ENCODE measurements at places on chromosomes 1 and 21. TPM values are rescaled to one million over a fixed set of nuclear protein-coding genes. Genes with fewer than 3 reads are reported as not detected.

Gene IFNAR2
- polyA plus RNA-seq, result 22.0 TPM

Gene CFAP45
- 2.8 TPM for polyA plus RNA-seq

Gene PTPRF
- polyA plus RNA-seq, result 3.5 TPM

Gene NEK2
- 4.0 TPM for polyA plus RNA-seq

Gene UBE2U
- polyA plus RNA-seq, result not detected

Gene PADI1
- polyA plus RNA-seq, result 0.03 TPM

Gene DEPDC1
- polyA plus RNA-seq, result 1.4 TPM

Gene HMGCS2
- 0.11 TPM for polyA plus RNA-seq

Gene NBPF10
- 1.6 TPM for polyA plus RNA-seq

Gene LY9
- 38.4 TPM for polyA plus RNA-seq

Gene SLFNL1
- polyA plus RNA-seq, result 0.38 TPM

Gene CELA2A
- polyA plus RNA-seq, result 0.20 TPM

Gene KLF17
- polyA plus RNA-seq, result not detected

Gene ANGPTL3
- not detected for polyA plus RNA-seq

Gene TFAP2E
- polyA plus RNA-seq, result 3.4 TPM

Gene PTGFR
- polyA plus RNA-seq, result 0.32 TPM

GRCh38 chr1:203671521-203672278, 45.1 kb downstream of the ATP2B4 start:
- DNase-seq, result no peak

DNA sequence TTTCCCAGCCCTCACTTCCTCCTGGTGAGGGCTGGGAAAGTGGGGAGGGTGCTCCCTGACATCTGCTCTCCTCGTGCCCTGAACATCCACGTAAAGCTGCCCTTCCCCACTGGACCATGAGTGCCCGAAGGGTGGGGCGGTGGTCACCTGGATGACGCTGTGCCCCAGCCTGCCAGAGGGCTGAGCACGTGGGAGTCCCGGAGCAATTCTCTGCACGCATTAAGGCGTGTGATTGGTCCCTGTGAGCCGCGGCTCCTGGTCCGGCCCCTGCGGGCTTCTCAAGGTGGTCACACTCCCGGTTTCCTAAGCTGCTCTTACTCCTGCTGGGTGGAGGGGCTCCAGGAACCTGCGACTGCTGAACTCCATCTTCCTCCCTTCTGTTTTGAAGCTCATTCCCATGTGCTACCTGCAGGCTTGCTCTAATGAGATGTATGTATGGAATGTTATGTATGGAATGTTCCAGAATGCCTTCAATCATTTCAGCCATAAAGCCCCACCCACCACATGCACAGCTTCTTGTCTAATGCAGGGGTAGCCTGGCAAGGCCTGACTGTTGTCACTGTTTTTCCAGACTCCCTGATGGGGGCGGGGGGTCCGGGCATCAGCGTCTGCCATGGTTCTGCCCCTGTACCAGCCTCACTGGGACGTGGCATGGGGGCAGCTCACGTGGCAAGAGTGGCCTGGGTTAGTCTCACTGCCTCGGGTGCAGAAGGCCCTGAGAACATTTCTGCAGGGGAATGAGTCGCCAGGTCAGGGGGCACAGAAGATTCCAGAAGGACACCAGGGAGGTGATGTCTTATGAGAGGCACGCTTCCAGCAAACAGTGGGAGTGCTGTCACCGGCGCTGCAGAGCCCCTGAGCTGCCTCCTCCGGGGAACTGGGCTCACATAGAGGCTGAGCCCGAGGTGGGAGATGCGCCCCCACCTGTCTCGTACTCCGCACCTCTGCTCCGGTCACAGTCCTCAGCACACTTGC, 19.4 kb downstream of the KRTAP10-1 start:
- DNase-seq, result peak; percentile 65

DNA sequence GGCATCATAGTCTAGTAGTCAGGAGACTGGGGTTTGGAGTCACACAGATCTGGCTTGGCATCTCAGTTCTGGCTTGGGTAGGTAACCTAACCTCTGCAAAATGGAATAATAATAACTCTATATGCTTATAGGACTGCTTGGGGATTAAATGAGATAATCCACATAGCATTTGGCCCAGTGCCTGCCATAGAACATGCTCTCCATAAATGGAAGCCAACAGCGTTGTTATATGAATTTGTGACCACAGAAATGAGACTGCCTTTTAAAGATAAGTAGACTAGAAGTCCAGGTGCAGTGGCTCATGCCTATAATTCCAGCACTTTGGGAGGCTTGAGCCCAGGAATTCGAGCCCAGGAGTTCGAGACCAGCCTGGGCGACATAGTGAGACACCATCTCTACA, 4.0 kb upstream of the OPRD1 start:
- DNase-seq, result no peak

DNA sequence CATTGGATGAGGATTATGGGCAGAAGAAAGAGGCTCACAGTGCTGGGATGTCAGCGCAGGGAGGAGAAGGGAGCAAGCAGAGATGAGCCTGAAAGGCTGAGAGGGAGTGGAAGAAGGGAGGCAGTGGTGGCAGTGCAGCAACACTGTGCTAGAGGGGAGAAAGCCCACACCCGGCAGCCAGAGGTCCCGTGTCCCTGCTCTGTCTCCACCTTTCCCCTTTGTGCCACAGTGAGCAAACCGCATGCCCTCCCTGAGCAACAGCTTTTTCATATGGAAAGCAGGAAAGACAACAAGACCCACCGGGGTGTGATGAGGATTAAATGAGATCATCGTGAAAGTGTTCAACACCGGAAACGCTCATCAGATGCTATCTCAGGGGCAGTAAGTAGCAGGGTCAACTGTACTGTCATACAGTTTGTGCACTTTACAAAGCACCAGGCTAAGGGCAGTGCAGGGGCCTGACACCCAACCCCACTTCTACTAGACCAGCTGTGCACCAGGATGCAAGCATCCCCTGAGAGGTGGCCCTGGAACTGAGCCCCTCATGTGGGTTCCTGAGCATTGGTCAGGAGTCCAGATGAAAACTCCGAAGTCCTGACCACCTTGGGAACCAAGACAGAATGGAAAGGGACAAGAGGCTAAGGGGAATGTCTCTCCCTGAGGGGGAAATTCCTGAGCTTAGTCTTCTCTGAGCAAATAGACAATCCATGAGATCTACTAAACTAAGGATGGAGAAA, 9.1 kb downstream of the NHLH1 start:
- no peak for DNase-seq

- DNase-seq, result peak; percentile 78
These were observed 2.5 kb downstream of the FNDC10 start for GRCh38 chr1:1597275-1597930.

GRCh38 chr1:209769171-209769904, 13.5 kb downstream of the TRAF3IP3 start:
- peak; percentile 92 for DNase-seq

DNA sequence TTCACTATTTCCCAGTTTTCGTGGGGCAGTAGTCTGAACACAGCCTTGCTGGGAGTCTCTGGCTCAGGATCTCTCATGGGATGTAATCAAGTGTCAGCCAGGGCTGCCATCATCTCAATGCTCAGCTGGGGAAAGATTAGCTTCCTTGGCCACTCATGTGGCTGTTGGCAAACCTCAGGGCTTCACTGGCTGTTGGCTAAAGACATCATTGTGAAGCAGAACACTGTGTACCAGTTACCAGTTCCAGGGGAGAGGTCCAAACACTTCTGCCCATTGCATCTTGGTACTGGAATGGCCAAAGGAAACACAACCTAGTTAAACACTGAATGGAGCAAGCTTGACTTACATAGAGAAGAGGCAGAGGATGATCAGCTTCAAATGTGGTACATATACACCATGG, 33.7 kb downstream of the AADACL4 start:
- DNase-seq, result no peak

DNA sequence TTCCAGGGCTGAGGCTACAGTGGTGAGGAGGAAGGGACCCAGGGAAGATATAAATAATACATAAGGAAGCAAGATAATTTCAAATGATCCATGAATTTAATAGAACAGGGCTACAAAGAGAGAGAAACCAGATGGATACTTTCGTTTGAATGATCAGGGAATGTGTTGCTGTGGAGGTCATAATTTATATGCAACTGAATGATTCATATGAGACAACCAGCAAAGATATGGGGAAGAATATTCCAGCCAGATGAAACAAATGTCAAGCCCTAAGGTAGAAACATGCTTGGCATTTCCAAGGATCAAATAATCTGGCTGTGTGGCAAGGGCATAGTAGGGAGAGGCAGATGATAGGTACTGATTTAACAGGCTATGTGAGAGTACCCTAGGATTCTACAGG, 84.8 kb upstream of the ZC3H11B start:
- DNase-seq, result no peak

DNA sequence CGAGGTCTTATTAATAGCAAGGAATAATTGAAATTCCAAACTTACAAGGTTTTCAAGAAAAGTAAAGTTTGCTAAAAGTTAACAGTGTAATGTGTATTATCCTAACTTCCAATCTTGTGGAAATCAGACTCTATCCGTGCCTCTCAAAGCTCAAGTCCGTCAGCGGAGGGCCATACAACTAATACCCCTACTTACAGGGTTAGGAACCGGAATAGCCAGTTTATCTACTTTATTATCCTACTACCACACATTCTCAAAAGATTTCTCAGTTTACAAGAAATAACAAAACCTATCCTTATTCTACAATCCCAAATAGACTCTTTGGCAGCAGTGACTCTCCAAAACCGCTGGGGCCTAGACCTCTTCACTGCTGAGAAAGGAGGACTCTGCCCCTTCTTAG, 457.8 kb downstream of the PTPRC start:
- DNase-seq, result no peak

GRCh38 chr1:151147132-151147503, 687 bp upstream of the SEMA6C start:
- no peak for DNase-seq

- no peak for DNase-seq
These were observed 17.8 kb downstream of the AADACL4 start for GRCh38 chr1:12661606-12662219.

DNA sequence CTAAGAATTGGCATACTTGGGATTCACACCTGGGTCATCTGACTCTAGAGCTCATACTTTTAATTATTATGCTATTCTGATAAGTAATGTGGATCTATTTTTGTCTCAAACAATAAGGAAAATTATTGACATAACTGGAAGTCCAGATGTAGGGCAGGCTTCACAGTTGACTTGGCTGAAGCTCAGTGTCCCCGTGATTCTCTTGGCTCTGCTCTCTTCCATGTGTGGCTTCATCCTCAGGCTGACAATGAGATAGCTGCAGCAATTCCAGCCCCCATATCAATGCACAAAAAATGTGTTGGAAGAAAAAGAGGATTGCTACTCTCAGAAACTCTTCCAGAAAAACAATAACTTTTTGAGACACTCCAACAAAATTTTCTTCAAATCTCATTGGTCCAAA, 23.8 kb downstream of the HSD11B1 start:
- no peak for DNase-seq

- DNase-seq, result peak; percentile 55
These were observed 38.2 kb downstream of the CRYAA start for GRCh38 chr21:43207043-43207315.

DNA sequence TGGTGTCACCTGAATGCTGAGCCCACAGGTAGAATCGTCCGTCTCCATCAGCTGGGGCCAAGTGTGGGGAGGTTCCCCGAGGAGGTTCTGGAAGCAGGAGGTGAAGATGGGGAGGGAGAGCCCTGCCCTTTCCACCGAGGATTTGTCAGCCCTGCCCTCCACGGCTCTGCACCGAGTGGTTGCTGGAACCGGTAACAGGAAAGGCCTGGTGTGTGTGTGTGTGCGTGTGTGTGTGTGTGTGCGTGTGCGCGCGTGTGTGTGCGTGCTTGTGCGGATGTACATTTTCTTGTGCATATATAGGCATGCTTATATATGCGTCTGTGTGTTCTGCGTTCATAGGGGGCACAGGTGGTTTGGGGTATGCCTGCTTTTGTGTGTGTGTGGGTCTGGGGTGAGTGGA, 3.5 kb downstream of the NBL1 start:
- no peak for DNase-seq

GRCh38 chr21:29511096-29511495, 212.4 kb downstream of the BACH1 start:
- DNase-seq, result no peak

DNA sequence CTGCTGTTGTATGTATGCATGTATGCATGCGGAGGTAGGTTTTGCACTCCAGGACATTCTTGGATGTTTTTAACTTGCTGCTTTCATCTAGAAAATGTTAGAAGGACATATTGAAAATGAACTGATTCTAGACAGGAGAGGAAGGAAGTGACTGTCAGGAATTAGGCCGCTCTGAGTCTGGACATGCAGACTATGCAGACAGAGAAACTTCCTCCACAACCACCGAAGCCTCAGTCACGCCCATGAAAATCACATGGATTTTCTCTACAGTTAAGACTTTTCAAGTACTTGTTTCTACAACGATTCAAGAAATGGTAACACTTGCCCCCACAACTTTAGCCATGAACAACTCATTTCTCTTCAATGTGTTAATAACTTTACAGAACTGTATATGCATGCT, 211.1 kb downstream of the SMYD3 start:
- no peak for DNase-seq

GRCh38 chr1:34758751-34759150, 789 bp upstream of the GJB4 start:
- DNase-seq, result no peak

DNA sequence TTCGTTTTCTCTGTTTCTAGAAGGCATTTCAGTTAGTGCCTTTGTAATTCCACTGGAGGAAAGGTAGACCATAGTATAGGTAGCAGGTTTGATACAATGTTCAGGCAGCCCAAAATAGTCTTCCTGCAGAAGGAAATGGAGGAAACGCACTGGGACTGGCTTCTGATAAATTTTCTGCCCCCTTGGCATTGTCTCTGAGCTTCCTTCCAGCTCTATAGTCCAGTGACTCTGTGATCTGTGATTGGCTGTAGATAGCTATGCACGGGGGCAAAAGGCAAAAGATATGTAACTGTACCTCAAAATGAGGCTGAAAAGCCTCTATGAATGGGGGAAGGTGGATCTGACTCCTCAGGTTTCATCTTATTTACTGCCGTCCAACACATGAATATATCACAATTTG, 5.8 kb upstream of the MAGOH start:
- no peak for DNase-seq

- DNase-seq, result no peak
These were observed 215.6 kb downstream of the TNR start for GRCh38 chr1:175527773-175528172.

DNA sequence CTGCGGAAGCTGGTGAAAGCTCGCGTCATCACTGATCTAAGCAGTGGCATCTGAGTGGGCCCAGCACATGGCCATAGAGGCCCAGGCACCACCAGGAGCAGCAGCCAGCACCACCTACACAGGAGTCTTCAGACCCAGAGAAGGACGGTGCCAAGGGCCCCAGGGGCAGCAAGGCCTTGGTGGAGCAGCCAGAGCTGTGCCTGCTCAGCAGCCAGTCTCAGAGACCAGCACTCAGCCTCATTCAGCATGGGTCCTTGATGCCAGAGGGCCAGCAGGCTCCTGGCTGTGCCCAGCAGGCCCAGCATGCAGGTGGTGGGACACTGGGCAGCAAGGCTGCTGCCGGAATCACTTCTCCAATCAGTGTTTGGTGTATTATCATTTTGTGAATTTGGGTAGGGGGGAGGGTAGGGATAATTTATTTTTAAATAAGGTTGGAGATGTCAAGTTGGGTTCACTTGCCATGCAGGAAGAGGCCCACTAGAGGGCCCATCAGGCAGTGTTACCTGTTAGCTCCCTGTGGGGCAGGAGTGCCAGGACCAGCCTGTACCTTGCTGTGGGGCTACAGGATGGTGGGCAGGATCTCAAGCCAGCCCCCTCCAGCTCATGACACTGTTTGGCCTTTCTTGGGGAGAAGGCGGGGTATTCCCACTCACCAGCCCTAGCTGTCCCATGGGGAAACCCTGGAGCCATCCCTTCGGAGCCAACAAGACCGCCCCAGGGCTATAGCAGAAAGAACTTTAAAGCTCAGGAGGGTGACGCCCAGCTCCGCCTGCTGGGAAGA, 3.2 kb upstream of the ARTN start:
- no peak for DNase-seq

- no peak for DNase-seq
These were observed 103.8 kb downstream of the PCBP3 start for GRCh38 chr21:45747233-45747766.

Measured in spleen (tissue), 13 donors.